AG10803 (cell line): ENCODE measurements at places on chromosomes 5 and 9.

DNA sequence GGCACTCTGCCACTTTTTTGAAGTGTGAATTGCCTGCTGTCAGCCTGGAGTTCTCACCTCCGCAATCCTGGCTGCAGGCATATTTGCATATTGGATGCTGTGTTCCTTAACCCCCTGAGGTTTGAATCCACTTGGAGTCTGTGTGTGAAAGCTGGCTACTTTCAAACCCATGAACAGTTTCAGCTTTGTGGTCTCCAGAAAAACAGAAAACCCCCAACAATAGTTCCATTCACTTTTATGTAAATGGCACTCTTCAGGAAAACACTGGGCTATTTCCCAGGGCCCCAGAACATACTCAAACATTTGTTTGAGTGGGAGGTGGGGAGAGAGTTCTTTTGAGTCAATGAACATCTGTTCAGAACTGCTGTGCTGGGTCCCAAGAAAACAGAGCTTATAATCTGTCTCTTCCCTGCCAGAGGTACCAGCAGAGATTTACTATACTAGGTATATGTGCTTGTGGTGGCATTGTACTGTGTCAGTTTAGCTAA is 5.0 kb downstream of the NUDT2 start:
- peak; percentile 3 for DNase-seq

DNA sequence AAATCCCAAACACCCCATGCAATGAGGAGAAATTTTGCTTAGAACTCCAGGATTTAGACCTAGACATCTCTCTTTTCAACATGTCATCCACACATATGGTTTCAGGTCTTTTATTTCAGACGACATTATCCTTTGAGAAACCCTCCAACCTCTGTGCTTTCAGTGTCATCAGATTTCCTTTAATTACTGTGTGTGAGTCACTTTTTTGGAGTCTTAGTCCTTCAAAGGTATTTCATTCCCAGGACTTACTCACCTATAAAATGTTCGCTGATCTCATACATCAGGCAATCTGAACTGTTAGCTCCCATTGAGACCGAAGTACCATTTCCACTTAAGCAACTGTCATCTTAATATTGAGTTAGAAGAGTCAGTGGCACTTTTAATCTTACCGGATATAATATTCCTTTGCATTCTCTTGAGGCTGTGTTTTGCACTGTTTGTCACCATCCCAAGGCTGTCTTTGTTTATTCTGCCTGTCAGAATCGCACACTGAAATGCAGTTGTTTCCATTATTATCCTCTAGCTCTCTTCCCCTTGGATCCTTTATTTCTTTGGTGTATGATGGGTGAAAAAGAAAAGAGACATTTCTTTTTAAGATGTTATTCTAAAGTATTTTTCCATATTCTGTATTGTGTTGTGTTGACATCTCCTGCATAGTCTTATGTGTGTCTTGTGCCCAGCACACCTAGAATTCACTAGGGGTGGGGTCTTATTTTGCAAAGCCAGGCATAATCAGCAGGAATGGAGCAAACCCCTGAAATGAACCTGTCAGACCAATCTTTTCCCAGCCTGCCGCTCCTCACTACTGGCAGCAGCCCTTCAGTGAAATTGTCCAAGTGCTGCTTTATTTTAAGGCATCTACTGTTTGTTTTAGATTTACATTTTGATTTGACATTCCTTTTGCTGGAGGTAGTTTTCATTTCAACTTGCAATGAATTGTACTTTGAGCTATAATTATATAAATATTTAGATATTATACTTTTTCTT is 155.4 kb downstream of the PAM start:
- peak; percentile 54 for DNase-seq

GRCh38 chr5:93477816-93478215 is 103.2 kb downstream of the NR2F1-AS1 start:
- DNase-seq: peak; percentile 8

- peak; percentile 87 for DNase-seq
Observed at GRCh38 chr5:64210866-64211265, 45.2 kb downstream of the RNF180 start.

GRCh38 chr9:129100383-129101169 is 10.0 kb downstream of the CRAT start:
- DNase-seq: no peak
